Naive B cell (primary cell): ENCODE measurements at places on chromosomes 2 and 18.

GRCh38 chr2:37793004-37793403 lies 121.6 kb upstream of the CDC42EP3 start:
- no peak for DNase-seq
- peak overlapping the region; percentile 11 for H3K27ac ChIP-seq
- no peak overlapping the region for H3K4me3 ChIP-seq
- H3K27me3 ChIP-seq, result peaks cover 6% of the 10 kb centered on the region
- H3K4me1 ChIP-seq, result peaks cover under 1% of the 10 kb centered on the region

DNA sequence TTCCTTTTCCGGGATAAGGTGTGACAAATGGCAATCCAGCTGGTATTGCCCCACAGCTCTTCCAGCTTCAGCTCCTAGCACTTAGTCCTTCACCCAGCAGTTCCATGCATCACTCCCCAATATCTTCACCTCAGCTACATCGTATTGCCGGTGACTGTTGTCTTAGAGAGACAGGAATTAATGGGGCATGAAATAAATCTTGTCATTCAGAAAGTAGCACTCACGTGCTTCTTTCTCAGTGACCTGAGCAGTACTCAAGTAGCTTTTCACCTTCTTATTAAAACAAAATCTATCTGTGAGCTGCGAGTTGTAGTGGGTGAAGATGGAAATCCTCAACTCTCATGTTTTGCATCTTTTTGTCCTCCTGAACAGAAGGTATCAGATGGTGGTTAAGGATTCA lies 72.8 kb downstream of the PTH2R start:
- no peak for DNase-seq
- no peak overlapping the region for H3K4me3 ChIP-seq
- H3K27me3 ChIP-seq, result peaks cover 6% of the 10 kb centered on the region
- H3K4me1 ChIP-seq, result no peaks in the 10 kb centered on the region

- peaks cover 11% of the 10 kb centered on the region for H3K4me1 ChIP-seq
- H3K4me3 ChIP-seq, result no peak overlapping the region
- H3K36me3 ChIP-seq, result peaks cover 22% of the 10 kb centered on the region
- no peak overlapping the region for H3K27ac ChIP-seq
- DNase-seq, result no peak
- H3K27me3 ChIP-seq, result no peaks in the 10 kb centered on the region
Observed at GRCh38 chr2:3426615-3427014, 47.1 kb downstream of the TRAPPC12 start.

DNA sequence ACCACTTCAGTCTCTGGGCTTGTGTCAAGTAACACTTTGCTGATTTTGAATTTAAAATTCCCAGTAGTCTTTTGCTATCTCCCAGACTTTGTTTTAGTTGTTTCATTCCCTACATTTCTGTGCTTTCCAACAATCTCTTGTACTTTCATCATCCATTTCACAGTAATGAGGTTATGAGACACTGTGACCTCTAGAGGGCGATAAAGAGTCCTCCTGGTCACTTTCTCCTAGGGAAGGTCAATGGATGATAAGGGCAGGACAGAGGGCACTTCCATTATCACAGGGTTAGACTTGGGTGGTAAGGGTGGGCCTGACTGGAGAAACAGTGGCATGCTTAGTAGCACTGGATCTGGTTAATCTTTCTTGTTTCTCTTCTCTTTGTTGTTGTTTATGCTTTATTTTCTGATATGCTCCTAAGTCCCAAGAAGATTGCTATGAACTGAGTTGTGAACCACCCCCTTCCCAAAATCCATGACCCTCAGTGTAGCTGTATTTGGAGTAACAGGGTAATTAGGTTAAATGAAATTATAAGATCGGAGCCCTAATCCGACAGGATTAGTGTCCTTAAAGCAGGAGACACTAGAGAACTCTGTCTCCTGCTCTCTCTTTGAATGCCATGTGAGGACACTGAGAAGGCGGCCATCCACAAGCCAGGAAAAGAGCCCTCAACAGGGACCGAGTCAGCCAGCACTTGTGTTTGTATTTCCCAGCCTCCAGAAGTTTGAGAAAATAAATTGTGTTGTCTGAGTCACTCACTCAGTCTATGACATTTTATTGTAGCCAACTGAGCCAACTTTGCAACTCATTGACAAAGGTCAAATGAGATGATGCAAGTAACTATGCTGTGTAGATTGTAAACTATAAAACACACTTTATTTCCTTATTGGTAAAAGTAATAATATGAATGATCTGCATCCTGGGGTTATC lies 779.2 kb downstream of the CNTNAP5 start:
- no peak for DNase-seq
- H3K27me3 ChIP-seq, result no peaks in the 10 kb centered on the region
- no peak overlapping the region for H3K27ac ChIP-seq
- H3K4me1 ChIP-seq, result no peaks in the 10 kb centered on the region

DNA sequence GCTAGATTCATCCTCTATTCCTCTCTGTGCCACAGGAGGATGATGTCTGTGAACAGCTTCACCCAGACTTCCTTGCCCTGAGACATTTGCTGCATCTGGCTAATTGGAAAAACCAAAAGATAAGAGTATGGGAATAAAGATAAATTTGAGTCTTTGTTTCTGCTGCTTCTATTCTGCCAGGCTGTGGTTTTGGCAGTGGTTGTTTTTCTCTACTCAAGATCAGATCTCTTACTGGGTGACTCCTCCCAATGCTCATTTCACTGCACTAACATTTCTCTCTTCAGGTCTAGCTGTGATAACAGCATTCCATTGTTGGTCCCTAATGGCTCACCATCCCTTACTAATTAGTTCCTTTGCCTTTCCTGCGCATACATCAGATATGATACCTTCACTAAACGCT lies 89.5 kb downstream of the CALCRL start:
- no peaks in the 10 kb centered on the region for H3K4me1 ChIP-seq
- DNase-seq, result no peak
- H3K27me3 ChIP-seq, result no peaks in the 10 kb centered on the region
- no peak overlapping the region for H3K27ac ChIP-seq
- no peaks in the 10 kb centered on the region for H3K36me3 ChIP-seq
- no peak overlapping the region for H3K4me3 ChIP-seq

GRCh38 chr2:149733936-149734685 lies 146.5 kb upstream of the MMADHC start:
- H3K27me3 ChIP-seq, result no peaks in the 10 kb centered on the region
- no peaks in the 10 kb centered on the region for H3K4me1 ChIP-seq
- H3K27ac ChIP-seq, result no peak overlapping the region
- no peak for DNase-seq
